ENCODE measurements at places on chromosomes 7 and 10.

DNA sequence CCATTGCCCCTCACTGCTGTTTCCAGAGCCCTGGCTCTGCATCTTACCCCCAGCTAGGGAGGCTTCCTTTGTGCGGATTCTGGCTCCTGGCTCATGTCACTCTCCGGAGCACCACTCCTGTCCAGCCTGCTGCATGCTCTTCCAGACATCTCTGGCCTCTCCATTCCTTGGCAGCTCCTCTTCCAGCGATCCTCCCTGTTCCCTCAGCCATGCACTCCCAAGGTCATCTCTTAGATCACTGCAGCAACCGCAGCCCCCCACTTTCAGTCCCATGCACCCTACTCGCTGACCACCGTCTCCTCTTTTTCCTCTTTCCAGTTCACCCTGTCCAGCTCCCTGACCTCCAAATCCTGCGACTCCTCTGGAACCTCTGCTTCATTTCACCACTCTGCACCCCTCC lies 6.9 kb upstream of the SMARCD3 start:
- no peak for DNase-seq

GRCh38 chr10:60346661-60347060 lies 43.0 kb downstream of the ANK3 start:
- no peak for DNase-seq

DNA sequence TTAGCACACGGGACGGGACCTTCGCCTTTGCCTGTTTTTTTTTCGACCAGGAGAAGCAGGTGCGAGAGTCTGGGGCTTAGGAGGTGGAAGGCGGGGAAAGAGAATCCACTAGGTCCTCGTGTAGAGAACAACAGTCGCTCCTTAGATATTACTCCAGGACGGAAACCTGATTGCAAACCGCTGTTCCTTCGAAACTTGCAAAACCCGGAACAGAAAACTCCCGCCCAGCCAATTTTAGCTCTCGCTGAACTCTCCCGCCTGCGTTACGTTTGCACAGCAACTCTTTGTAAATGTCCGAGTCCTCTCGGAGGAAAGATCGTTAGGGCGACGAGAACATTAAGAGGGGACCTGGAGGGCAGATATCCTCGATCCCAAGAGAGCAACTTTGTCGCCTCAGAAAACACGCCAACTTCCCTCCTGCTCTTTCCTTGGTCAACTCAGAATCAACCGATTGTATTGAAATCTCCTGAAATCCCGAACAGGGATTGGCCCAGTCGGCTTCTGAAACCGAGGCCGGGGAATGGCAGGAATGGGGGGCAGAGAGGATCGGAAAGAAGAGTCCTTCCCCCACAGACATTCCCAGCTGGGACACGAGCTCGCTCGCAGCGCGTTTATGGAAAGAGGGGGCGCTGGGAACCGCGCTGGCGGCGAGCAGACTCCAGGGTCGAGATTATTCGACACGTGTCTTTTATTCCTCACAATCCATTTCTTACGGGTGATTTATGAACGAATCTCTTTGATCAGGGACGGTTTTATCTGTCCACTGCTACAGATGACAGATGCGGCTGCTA lies 9.9 kb downstream of the TWIST1 start:
- no peak for DNase-seq

DNA sequence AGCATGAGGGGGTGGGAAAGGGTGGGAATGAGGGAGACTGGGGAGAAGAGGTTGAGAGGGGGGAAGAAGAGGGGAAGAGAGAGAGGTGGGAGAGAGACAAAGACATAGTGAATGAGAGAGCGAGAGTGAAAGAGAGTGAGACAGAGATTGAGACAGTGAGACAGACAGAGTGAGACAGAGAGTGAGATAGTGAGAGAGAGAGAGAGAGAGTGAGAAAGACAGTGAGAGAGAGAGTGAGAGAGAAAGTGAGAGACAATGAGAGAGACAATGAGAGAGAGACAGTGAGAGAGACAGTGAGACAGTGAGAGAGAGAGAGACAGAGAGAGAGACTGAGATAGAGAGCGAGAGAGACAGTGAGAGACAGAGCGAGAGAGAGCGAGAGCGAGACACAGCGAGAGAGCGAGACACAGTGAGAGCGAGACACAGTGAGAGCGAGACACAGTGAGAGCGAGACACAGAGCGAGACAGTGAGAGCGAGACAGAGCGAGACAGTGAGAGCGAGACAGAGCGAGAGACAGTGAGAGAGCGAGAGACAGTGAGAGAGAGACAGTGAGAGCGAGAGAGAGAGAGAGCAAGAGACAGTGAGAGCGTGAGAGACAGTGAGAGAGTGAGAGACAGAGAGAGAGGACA lies 10.1 kb downstream of the TMEM243 start:
- DNase-seq, result no peak
